ENCODE measurements at places on chromosomes 4 and X.

DNA sequence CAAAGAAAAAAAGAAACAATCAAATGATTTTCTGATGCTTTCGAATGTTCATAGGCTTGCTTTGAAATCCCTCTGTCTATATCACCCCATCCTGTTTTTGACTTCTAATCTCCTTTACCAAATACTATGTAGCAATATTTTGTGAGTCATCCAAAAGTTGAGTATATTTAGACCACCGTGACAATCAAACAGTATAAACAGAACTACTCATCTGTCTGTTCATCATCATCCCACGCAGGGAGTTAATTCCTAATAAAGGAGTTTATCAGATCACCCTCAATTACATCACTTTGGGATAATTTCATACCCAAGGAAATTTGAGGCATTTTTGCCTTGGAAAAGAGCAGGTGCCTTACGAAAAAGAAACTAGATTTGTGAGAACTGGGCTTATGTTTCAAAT, 212.9 kb downstream of the CBR4 start:
- peak; percentile 91 for DNase-seq

DNA sequence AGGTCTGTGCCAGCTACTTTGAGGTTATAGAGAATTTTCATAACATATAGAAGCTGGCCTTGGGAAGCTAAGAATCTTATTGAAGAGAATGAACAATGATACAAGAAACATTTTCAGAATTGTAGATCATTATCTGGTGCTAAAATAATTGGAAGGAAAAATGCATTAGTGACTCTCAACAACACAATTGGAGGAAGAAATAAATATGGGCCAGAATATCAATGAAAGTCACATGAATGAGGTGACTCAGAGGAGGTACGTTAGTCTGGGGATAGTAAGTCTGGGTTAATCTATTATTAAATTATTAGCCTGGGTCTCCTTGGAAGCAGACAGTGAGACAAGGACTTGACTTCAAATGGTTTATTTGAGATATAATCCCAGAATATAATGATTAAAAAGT, 529.3 kb upstream of the SLIT2 start:
- no peak for DNase-seq

- no peak for DNase-seq
Observed at GRCh38 chr4:79831119-79831528, 241.9 kb downstream of the ANTXR2 start.

DNA sequence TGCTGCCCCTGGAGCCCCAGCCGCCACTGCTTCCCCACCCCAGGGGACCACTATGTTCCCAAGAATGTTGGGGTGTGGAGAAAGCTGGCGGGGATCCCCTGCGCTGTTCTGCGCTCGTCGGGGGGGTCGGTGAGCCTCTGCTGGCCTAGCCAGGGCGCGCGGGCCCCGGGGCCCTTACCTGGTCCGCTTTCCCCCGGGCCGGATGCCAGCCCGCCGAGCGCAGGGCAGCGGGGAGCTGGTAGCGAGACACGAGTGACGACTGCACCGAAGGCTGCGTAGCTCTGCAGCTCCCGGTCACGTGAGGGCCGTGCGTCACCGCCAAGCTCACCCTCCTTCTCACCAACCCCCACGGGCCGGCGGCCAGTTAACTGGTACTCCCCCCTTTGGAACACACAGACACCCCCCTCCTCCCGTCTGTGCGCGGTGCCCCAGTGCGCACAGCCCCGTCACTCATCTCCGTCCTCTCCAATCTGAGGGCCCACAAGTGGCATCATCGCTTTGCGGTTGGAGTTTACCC, at the start of gene BEX1:
BEX1 (minus strand) TSS at position 254 of the 517 bp plus-strand sequence. CDS start 897 bp downstream, outside the sequence.
- DNase-seq = peak; percentile 0

DNA sequence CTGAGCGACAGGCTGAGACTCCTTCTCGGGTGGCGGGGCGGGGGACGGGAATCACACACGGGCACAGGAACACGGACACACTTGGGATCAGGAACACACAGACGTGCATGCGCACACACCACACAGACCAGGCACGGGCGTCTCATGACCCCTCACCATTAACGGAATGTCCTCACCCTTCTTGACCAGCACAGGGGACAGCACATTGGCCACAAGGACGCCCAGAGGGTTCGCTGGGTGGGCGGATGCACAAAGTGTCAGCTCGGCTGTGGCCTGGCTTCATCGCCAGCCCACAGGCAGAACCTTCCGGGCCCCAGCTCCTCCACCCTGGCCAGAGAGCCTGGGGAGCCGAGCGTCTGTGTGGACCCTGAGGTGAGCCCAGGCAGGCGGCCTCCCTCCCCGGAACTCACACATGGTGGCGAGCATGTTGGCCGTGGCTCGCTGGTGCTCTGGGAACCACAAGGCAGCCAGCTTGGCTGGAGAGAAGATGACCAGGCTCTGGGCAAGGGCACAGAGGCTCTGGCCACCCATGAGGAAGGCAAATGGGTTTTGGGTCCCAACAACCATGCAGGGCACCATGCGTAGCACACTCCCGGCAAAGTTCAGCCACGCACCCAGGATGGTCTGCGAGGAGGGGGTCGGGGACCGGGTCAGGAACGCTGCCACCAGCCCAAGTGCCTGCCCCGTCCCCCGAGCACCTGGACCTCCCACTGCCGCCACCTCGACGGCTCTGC, 3.1 kb downstream of the SLC49A3 start:
- no peak for DNase-seq

GRCh38 chr4:138174981-138175794, 67.0 kb downstream of the SLC7A11 start:
- peak; percentile 38 for DNase-seq

DNA sequence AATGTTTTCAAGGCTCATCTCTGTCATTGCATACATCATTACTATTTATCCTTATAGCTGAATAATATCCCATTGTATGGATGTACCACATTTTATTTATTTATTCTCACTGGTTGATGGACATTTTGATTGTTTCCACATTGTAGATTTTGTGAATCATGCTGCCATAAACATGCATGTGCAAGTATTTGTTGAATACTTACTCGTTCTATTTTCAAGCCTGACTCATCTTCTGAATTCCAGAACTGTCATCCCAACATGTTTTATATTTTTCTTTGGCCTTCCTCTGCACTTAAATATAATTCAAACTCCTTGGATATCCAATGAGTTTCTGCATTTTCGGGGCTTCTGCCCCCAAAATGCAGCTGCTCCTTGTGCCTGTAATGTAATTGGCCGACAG, 77.6 kb downstream of the MXRA5 start:
- peak; percentile 45 for DNase-seq

- no peak for DNase-seq
Observed at GRCh38 chr4:99329876-99330275, 8.7 kb upstream of the ADH1B start.

- DNase-seq = no peak
Observed at GRCh38 chrX:2495595-2495994, 5.2 kb downstream of the DHRSX start.

DNA sequence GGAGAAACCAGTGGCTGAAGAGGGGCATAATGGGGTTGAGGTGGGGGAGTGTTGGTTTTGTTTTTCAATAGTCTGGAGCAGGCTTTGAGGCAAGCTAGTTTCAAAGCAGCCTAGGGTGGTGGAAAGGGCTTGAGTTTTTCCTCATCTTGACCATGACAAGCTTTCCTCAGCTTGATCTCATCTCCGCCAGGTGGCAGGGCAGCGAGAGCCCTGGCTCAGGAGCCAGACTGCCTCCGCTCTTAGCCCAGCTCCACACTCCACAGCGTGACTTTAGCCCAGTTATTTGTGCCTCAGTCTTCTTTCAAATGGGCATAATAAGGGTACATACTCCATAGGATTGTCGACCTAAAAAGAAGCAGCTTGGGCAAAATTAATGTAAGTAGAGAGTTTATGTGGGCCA, 29.9 kb upstream of the SOWAHD start:
- DNase-seq = no peak

DNA sequence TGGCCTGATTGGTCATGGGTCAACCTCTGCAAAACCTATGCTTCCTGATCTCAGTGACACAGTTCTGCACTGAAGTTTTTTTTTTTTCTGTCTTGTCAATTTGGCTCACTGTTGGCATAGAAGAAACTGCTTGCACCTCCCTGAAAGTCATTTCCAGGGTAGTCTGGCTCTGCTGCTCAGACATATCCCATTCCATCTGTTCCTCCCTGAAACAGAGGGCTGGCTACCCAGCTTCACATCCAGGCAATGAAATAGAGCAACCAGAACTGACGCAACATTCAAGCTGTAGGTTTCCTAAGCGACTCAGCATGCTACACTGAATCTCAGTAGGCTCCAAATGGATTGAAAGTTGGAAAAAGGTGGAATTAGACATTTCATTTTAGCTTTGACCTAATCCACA, 176.8 kb upstream of the MBNL3 start:
- DNase-seq = no peak

GRCh38 chr4:18057821-18058533, 36.4 kb upstream of the LCORL start:
- no peak for DNase-seq

DNA sequence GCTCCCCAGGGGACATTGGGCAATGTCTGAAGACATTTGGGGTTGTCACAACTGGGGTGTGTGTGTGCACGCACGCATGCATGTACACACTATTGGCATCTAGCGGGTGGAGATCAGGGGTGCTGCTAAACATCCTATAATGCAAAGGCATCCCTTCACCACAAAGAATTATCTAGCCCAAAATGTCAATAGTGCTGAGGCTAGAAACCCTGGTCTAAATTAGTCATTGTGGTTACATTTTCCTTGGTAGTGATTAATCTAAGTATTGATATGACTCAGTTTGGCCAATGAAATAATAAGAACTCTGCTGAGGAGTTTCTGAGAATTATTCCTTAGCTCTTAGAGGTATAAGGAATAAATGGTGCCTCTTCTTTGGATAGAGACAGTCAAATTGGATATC, 200.2 kb downstream of the CLCN4 start:
- no peak for DNase-seq

- DNase-seq = peak; percentile 55
Observed at GRCh38 chr4:17072483-17072882, 174.0 kb upstream of the LDB2 start.

GRCh38 chr4:21954916-21955315, 6.3 kb upstream of the KCNIP4 start:
- no peak for DNase-seq

GRCh38 chr4:182179105-182179504, 64.1 kb upstream of the TENM3 start:
- no peak for DNase-seq

GRCh38 chr4:42167709-42168108, 15.3 kb upstream of the BEND4 start:
- DNase-seq = no peak

DNA sequence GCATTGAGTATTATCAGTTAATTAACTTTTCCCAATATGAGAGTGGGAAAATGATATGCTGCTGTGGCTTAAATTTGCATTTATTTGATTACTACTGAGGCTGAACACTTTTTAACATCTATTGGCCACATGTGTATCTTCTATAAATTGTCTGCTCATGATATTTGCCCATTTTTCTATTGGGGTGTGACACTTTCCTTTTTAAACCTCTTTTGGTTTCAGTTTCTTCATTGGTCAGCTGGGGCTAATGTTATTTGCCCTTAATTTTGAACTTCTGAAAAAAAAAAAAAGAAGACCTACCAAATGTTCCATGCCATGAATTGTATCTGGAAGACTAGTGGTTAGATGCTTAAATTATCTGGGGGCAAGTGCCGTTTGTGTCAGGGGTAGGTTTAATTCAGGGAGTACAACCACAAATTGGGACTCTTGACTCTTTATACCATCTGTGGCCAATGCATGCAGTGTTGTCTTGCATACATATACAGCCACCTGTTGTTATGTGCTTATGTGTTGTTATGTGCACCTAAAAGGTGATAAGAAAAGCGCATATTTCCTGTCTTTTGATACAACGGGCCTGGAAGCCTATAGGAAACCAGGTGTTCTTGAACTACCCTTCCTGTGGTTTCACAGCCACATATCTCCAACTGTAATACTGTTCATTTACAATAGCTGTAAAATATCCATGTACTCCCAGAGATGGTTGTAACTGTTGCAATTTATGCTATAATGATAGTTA, 49.0 kb downstream of the SH2D1A start:
- no peak for DNase-seq

GRCh38 chr4:72954811-72955210, 114.7 kb downstream of the COX18 start:
- DNase-seq = no peak

GRCh38 chrX:153514259-153514658, 3.2 kb upstream of the ATP2B3 start:
- no peak for DNase-seq

DNA sequence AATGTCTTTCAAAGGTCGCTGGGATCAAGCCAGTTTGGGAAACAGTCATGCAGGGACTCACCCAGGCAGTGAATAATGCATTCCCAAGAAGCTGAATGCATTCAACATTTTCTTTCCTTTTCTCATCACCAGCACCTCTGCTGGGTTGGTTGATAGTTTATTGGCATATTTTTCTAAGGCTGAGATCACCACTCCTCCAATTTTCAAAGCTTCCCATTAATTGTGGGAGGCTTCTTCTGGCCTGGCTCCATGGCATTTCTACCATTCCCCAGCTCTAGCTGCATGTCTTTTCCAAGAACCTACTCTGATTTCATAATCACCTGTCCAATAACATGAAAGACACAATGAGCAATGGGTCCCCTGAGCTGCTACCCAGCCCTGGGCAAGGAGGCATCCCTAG, 35.8 kb downstream of the CHRDL1 start:
- DNase-seq = no peak

GRCh38 chrX:12142661-12143060, 4.4 kb downstream of the FRMPD4 start:
- no peak for DNase-seq

GRCh38 chrX:129996120-129996519, 13.7 kb downstream of the BCORL1 start:
- no peak for DNase-seq

- no peak for DNase-seq
Observed at GRCh38 chr4:104967034-104967401, 179.7 kb upstream of the TET2 start.
